ENCODE measurements at places on chromosomes 4 and X.

- no peak for DNase-seq
Measured at GRCh38 chr4:66949419-66949818, 595.9 kb downstream of the CENPC start.

- no peak for DNase-seq
Measured at GRCh38 chr4:149574971-149575370, 240.7 kb downstream of the IQCM start.

GRCh38 chrX:148947399-148947975, 447.1 kb downstream of the AFF2 start:
- no peak for DNase-seq

DNA sequence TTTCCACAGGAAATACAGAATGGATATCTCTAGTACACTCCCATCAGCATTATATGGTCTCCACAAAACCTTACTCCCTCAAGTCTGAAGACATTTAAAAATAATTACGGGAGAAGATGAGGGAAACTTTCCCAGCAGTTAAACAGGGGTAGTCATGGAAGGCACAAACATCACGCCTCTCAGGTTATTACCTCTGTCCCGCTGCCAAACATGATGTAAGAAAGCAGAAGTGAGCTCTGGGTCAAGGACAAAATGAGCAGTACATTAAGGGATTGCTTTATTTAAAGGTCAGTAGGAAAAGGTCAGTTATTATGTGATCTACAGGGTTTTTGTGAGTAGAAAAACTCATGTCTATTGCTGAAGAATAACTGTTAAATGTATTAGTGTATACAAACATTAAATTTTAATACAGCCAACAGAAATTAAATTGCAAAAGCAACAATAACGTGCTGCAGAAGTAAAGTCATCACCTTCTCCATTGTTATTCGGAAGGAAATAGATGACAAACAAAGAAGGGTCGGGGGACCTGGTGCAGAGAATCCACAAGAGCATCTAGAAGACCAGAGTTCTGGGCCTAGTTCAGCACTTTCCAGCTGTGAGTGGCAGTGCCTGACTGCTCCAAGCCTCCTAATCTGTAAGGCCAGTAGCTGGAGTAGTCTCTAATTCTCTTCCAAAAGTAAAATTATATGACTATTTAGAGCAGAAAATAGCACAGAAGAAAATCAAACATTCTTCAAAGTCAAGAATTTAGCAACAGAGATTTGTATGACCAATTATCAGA, 171.2 kb downstream of the PPP3CA start:
- no peak for DNase-seq

- no peak for DNase-seq
Measured at GRCh38 chr4:8582941-8583654, 2.9 kb downstream of the GPR78 start.

- no peak for DNase-seq
Measured at GRCh38 chrX:21813612-21814368, 25.6 kb upstream of the MBTPS2 start.

- no peak for DNase-seq
Measured at GRCh38 chr4:145644699-145645098, 25.5 kb downstream of the MMAA start.

DNA sequence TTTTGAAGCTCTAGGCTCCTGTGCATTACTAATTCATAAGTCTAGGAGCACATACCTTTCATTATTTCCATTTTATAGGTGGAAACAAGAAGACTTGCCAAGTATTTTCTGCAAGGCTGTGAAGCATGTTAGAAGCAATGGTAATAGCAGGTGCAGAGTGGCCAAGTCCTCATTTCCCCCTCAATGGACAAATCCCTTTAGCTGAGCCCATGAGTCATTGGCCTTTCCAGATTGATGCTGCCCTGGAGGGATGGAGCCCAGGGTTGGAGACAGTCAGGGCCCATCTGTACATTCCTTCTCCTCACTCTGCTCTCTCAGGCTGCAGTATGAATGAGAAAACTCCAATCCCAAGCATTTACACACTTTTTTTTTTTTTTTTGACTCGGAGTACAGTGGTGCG, 6.6 kb downstream of the MGST2 start:
- DNase-seq, result no peak

DNA sequence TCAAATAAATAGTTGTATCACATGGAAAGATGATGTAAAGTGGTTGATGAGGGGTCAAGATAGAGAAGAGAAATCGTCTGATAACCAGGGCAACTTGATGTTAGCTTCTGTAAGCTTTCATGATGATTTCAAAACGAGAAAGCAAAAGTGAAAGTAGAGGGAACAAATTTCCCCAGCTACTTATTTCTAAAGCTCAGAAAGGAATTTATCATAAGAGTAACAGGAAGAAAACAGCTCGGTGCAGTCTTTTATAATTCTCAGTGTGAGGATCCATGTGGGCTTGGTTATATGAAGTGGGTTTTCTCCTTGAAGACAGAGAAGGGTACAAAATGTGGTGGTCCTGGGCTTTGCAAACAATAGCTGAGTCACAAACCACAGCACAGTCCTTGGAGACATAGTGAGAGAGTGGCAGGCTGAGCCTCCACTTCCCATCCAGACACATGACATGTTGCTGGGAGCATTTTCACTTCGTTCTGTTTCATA, 32.1 kb upstream of the GLRA2 start:
- DNase-seq, result no peak

GRCh38 chr4:176601124-176601523, 191.6 kb downstream of the VEGFC start:
- DNase-seq, result no peak

GRCh38 chrX:63050225-63050624, 300.9 kb downstream of the SPIN4 start:
- DNase-seq, result no peak

DNA sequence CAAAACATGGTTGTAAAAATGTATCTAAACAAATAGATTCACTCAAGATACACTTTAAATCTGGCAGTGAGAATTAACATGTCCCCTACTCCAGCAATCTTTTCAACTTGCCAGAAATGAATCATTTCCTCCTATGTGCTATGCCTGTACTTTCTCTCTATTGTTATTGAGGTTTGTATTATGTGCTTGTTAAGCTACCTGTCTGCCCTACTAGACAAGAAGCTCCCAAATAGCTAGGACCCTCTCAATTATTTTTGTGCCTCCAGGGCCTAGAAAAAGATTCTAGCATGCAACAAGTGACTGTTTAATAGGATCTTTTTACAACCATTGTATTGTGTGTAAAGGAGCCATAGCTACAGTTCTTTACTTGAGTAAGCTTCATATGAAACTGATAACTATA, 3.5 kb upstream of the SAP30 start:
- DNase-seq, result no peak

DNA sequence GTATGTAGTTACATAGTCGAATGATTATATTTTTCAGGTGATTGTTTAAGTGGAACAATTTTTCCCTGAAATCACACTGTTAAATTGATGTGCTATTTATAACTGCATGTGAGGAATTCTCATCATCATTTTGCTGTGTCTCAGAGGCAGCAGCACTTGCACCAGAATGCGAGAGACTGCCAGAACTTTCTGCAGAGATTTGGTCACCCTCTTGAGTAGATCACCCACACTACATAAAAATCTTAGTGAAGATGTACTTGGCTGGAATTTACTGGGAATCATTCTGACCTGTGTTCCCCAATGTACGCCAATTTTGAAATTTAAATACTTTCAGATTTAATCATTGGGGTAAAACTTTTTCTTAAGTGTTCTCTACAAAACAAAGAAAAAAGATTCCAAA, 5.4 kb downstream of the UGT2B4 start:
- DNase-seq, result no peak

GRCh38 chr4:140012688-140013486, 141.1 kb downstream of the MAML3 start:
- peak; percentile 66 for DNase-seq

GRCh38 chrX:12802741-12803140, 11.5 kb downstream of the PRPS2 start:
- no peak for DNase-seq

- no peak for DNase-seq
Measured at GRCh38 chr4:122512430-122512829, 55.9 kb upstream of the IL2 start.

GRCh38 chrX:151789179-151789800, 54.7 kb downstream of the CNGA2 start:
- DNase-seq, result no peak

DNA sequence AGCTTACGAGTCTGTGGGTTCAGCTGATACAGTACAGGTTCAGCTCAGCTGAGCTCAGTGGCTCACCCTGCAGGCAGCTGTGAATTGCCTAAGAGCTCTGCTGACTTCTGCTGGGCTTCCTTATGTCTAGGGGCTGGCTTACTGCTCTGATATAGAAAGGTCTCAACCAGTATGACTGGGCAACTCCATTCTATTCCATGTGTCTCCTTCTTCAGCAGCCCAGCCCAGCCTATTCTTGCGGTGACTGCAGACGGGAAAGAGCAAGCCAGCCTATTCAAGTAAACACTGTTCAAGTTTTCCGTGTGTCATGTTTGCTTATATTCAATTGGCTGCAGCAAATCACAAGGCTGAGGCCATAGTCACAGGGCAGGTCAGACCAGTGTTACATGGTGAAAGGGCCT, 615.4 kb upstream of the ZFP42 start:
- DNase-seq, result no peak

DNA sequence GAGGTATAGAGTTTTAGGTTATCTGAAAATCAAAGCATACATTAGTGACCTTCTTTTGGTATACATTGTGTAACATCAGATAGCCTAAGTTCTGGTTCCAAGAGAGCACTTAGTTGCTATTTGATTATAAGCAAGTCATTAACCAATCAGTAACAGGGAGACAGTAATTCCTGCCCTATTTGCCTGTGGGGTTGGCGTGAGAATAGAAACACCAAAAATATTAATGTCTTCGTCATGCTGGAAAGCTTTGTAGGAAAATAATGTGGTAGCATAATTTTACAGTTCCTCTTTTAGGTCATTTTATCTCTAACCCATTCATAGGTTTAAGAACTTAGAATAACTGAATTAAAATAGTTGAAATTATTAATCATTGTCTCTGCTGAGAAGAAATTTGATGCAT, 37.8 kb downstream of the NPNT start:
- no peak for DNase-seq

GRCh38 chrX:13826770-13827169, 9.9 kb upstream of the GPM6B start:
- no peak for DNase-seq

- DNase-seq, result no peak
Measured at GRCh38 chr4:106063009-106063408, 167.7 kb downstream of the NPNT start.

DNA sequence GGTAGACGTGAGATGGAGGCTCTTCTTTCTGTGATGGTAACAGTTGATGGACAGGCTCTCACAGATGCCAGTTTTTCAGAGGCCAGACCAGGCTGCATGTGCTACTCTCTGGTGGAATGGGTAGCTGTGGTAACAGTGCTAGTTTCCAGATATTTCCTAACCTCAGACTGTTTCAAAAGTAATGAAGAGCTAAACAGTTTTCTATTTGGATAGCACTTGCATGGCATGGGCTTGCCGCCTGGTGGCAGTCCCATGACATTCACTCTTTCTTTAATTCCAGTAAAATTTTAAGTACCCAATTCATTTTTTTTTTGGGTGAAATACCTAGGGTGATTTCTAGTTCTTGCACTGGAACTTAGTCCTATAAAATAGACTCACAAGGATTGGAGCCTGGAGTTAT, 220.2 kb upstream of the MAD2L1 start:
- DNase-seq, result no peak

DNA sequence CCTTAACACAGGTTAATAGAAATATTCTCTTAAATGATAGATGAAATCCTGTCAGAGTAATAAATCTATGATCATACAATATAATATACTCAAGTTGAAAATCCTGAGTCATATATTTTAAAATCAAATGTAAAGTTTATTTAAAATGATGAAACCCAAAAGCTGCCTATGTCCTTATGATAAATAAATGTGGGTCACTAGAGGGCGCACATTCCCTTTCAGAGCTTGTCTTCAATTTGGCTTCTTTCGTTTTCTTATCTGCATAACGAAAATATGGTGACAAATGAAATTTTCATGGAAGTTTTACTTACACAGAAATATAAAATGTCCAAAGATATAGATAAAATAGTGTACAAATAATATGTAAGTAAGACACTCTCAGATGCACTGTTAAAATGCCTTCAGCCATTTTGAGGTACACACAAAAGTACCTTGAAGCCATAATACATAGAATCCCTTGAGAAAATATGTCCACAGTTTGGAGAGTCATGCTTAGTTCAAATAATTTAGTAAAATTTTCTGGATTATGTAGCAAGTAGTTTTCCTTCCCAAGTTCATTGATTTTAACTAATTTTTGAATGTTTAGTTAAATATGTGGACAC, 680.4 kb downstream of the DMD start:
- no peak for DNase-seq

DNA sequence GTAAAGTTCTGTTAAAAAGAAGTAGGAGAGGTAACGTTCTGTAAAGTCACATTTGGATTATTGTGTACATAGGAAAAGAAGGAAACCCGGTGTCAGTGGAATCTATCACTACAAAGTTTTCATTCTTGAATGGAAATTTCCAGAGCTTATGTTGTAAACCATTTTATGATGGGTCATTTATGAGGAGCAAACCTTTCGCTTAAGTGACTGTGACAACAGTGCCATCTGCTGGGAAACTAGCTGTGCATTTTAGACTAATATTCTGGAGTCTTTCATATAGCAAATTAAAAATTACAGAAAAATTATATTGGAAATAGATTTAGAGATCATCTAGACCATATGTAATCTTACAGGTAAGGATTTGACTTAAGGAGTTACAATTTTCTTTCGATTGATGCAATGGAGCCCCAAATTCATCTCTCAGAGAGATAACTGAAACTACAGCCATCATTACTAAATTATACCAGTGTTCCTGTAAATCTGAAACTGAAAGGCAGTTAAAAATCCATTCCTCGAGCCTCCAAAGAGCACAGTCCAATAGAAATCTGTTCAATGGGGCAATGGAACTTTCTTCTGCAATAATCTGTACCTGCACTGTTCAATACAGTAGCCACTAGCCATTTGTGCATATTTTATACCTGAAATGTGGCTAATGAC, 26.9 kb downstream of the ASB9 start:
- peak; percentile 36 for DNase-seq

DNA sequence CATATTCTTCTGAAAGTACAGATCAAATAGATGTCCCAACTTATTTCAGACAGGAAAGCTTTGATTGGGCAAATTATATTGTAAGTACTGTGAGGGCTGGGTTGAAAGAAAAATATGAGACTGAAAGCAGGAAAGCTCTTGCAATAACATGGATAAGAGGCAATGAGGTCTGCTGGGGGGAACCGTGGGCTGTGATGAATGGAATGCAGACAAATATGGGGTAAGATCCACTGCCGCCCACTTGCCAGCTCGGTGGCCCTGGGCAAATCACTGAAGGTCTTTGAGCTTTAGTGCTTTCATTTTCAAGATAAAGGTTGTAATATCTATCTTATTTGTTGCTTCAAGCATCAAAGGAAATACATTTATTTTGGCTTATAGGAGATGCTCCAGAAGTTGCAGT, 51.0 kb downstream of the AGA start:
- no peak for DNase-seq

DNA sequence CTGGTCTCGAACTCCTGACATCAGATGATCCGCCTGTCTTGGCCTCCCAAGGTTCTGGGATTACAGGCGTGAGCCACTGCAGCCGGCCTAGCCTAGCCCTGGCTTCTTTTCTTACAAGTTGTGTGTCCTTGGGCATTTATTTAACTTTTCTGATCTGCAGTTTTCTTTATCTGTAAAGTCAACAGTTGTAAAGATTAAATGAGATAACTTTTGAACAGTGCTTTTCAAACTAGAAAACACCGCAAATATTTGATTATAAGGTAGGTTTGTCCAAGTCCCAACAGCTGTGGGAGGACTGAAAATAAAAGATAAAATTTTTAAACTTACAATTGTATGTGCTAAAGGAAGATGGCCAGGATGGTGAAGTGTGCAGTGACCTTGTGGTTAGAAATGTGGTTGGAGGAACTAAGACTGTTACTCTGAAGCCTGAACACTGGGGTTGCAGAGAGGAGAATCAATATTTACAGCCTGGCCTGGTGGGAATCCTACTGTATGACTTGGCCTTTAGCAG, 44.8 kb downstream of the GSX2 start:
- no peak for DNase-seq

Data from activated CD8-positive, alpha-beta memory T cell treated with anti-CD3 and anti-CD28 coated beads, Interleukin-2, amount 50 U/mL, for 4 hours (primary cell).